ENCODE measurements at places on chromosomes 3 and 15. TPM values are rescaled to one million over a fixed set of nuclear protein-coding genes. Genes with fewer than 3 reads are reported as not detected.

GRCh38 chr3:59245300-59245858, 195.6 kb upstream of the CFAP20DC start:
- no peak for DNase-seq

DNA sequence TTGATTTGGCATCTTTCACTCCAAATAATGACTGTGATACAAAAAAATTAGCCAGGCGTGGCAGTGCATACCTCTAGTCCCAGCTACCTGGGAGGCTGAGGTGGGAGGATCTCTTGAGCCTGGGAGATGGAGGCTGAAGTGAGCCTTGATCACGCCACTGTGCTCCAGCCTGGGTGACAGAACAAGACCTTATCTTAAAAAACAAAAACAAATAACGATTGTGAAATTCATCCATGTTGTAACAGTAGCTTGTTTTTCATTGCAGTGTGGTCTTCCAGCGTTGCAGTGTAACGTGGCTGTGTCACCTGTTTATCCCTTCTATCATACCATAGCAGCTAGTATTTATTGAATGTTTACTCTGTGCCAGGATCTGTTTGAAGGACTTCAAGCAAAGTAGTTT, 120.9 kb downstream of the ITPR1 start:
- no peak for DNase-seq

- DNase-seq: no peak
These were observed 276.5 kb downstream of the MAGI1 start for GRCh38 chr3:65762235-65762580.

- DNase-seq: no peak
These were observed 104.0 kb upstream of the SLC6A6 start for GRCh38 chr3:14298442-14298841.

DNA sequence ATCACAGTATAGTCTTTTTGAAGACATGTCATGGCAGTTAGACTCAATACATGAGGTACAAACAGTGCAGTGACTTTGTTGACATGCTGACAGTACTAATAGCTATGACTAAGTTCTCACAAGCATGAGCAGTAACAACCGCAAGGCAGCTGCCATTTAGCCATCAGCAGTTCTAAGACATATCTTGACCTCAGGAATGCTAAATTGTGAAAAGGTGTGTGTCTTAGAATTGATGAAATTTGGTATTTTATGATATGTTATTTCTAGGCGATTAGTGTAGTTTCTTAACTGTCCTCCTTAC, 60.7 kb upstream of the FURIN start:
- DNase-seq: no peak

DNA sequence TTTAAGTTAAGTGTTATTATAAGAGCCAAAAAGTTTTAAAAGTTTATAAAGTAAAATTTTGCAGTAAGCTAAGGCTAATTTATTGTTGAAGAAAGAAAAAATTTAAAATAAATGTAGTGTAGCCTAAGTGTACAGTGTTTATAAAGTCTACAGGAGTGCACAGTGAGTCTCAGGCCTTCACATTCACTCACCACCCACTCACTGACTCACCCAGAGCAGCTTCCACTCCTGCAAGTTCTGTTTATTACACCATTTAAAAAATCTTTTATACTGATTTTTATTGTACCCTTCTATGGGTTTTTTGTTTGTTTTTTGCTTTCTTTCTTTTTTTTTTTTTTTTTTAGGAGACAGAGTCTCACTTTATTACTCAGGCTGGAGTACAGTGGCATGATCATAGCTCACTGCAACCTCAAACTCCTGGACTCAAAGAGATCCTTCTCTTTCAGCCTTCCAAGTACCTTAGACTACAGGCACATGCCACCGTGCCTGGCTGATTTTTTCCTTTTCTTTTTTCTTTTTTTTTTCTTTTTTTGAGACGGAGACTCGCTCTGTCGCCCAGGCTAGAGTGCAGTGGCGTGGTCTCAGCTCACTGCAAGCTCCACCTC, 25.9 kb downstream of the CSTA start:
- no peak for DNase-seq

- DNase-seq: no peak
These were observed 23.8 kb downstream of the MEIS2 start for GRCh38 chr15:37076543-37076942.

GRCh38 chr3:115808244-115808643, 184.9 kb downstream of the GAP43 start:
- no peak for DNase-seq

DNA sequence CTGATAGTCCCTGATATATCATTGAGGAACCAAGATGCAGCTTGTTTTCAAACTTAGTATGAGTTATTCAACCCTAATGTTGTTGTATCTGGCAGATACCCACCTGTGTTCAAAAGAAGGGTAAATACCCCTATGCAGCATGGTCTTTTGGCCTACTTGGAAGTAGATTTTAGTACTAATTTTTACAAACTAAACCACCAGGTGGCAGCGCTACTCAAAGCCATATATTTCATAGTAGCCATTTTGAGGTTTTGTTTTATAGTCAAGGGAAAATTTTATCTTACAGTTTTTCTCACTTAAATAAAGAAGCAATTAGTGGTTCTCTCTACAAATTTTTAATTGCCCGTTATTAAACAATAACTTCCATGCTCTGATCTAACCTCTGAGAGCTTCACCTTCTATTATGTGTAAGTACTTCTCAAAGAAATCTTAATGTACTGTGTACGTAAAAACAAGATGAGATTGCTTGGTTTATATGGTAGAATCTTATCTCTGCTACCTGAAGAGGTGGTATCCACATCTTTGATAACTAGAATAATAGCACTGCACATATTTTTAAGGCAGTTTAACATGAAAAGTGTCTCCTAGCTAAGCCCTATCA, 31.5 kb upstream of the MLF1 start:
- no peak for DNase-seq

DNA sequence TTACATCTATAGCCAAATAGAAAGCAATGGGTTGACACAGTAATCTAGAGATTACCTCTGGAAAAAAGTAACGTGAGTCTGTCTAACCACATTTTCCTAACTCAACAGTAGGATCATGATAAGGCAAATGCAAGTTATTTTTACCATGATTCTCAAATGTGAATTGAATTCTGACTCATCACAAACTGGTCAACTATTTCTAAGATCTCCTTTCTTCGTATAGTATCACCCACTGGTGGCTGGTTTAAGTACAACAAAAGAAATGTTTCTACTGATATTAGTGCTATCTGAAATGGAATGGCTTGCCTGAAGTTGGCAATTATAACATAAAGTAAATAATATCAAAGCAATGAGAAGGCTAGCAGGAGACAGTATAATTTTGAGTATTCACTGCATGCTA, 102.2 kb downstream of the ABI3BP start:
- no peak for DNase-seq

- DNase-seq: no peak
These were observed 1.2 kb downstream of the COX17 start for GRCh38 chr3:119676020-119676419.

DNA sequence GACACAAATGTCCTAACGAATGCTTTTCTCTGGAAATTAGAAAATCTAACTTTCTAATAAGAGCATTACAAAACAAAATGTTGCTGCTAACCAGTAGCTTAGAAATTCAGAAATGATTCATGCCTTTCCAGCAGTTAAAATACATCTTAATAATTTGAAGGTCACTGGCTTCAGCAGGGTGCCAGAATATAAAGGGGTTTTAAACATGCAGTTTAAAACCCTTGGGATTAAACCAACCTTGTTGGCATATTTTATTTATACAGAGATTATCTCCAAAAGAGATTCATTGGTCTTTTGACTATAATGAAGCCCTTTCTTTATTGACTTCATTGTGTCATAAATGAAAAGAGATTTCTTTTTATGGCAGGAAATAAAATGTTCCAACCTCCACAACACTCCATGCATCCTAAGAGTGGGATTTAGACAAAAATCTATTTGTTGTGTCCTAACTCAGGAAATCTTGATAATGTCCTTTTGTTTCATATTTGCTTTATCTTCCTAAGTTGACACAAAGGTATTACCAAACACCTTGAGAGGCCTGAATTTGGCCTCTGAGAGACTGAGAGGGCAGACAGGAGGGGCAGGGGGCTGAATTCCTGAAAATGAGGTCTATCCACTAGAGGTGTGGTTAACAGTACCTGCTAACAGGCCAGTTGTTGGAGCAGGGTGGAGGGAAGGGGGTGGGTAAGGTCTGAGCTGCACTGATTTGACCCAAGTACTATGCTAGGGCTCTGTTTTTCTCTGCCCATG, 124.4 kb downstream of the FEZF2 start:
- DNase-seq: no peak

DNA sequence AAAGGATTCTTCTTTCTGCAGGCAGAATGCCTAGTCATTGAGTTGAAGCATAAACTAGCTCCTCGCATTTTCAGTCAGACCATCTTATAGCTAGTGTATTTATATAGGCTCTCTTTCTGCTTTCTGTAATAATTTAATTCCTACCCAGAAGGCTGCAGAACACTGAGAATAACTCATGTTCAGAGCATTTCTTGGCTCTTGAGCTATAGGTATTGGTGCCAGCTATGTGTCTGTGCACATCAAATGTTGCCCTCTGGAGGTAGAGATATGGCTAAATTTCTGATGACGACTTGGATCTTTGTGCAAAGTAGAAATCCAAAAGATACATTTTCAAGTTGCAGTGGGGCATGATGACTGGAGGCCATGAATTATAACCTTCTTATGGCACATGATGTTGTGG, 336.2 kb upstream of the TPM1 start:
- DNase-seq: no peak

DNA sequence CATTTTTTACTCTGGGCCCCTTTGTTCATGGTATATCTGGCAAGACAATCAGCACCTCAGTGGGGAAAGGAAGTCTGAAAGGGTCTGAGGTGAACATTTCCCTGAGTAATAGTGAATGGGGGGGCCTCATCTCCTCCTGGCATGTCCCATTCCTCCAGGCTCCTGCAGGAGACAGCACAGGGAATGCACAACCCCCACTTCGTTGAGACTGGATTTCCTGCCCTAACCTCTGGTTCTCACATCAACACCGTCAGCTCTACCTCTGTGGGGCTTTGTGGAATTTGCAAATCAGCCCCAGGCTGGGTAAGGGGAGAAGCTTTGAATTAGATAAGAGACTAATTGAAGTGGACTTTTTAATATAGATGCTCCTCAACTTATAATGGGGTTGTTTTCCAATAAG, 168.3 kb upstream of the TRIM42 start:
- DNase-seq: no peak

Gene EPHB3
- 0.65 TPM for total RNA-seq

Gene CAMP
- total RNA-seq: 0.40 TPM

Gene FNDC3B
- total RNA-seq: 44.6 TPM

Gene MKRN3
- total RNA-seq: 0.13 TPM

Gene TUSC7
- not detected for total RNA-seq

Data from left lobe of liver (tissue), 2 donors.